ENCODE measurements at places on chromosomes 5 and 9. TPM values are rescaled to one million over a fixed set of nuclear protein-coding genes. Genes with fewer than 3 reads are reported as not detected.
A peak's percentile ranks its signal among the peaks of the same experiment; 100 is the strongest.

- no peak for DNase-seq
Measured at GRCh38 chr9:90870621-90871326, 69.2 kb downstream of the SYK start.

Gene ZBED3
- total RNA-seq: 6.4 TPM

GRCh38 chr9:71975833-71976232 is 64.4 kb downstream of the C9orf85 start:
- DNase-seq: no peak

DNA sequence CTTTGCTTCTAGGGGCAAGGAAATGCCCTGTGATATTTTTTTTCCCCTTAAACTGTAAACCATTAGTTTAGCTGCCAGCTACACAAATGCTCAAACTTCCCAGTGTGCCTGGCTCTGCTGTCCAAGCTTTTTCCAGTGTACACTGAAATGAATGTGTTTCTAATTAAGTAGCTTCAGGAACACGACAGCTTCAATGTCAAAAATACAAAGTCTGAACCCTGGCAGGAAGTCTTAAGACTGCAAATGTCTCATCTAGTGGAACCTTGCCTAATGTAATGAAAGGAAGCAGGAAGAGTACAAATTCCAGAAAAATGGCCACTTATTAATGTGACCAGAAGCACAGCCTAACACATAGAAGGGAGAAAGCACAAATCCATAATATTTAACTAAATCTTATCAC is 255.2 kb downstream of the CRB2 start:
- no peak for DNase-seq

Gene CTNND2
- 41.3 TPM for total RNA-seq

Gene RABGAP1
- 49.3 TPM for total RNA-seq

Gene CARD9
- total RNA-seq: 0.70 TPM

DNA sequence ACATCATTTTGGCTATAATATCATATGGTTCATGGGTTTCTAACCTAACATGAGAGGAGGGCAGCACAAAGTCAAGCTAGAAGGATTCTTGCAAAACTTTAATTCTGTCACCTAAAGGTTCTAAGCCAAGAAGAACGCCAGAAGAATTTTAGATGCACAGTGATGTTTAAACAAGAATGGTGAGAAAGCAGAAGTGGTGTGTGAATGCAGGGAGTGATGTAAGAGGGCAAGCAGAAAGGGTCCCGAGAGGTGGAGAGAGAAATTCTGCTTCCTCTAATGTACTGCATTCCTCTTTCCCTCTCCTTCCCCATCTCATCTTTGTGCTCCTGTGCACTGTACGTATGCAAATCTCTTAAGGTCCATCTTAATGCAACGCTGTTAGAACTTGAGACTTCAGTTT is 2.1 kb upstream of the TRMO start:
- DNase-seq: no peak

Gene ZNG1C
- 14.0 TPM for total RNA-seq

DNA sequence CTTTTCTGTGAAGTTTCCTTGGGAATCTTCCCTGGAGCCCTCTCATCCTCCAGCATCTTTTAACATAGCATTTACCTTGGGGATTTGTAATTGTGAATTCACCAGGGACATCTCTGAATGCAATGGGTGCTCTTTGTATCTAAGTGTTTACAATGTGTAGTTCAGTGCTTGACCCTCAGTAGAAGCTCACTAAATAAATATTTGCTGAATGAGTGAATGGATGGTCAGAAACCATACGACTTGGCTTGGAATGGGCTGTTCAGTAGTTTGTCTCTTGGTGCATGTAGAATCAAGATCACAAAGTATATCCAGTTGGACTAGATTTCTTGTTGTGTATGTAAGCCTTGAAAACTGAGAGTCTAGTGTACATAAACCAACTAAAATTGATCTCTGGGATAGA is 81.8 kb upstream of the MEF2C start:
- DNase-seq: no peak

Gene FCN2
- not detected for total RNA-seq

DNA sequence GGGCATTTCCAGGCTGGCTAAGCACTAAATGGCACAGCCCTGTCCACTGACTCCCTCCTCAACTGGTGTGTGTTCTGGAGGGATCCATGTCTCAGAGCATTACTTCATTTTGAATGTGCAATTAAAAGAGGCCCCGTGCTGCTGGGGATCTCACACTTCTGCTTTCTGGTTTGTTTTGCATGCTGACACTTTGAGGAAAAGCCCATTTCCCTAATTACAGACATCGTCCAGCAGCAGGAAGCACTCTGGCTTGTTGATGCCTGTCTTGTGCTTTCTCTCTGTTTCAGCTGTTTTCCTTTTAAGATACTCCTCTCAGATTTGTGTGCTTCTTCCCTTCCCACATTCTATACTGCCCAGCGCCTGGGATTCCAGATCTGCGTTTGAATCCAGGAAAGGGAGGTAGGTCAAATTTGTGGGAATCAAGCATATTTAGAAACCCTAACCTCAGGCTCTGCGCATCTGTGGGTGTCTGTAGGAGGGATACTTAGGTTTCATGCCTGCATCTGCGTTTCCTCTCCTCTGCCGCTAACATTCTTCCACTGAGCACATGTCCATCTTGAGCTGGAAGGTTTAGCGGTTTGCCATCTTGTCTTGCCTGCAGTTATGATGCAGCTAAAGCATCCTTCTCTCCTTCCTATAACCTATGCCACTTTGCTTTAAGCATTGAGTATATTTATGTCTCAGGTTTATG is 25.7 kb downstream of the SYK start:
- peak; percentile 36 for DNase-seq

Gene CYSRT1
- total RNA-seq: not detected

Gene NUTM2G
- not detected for total RNA-seq

DNA sequence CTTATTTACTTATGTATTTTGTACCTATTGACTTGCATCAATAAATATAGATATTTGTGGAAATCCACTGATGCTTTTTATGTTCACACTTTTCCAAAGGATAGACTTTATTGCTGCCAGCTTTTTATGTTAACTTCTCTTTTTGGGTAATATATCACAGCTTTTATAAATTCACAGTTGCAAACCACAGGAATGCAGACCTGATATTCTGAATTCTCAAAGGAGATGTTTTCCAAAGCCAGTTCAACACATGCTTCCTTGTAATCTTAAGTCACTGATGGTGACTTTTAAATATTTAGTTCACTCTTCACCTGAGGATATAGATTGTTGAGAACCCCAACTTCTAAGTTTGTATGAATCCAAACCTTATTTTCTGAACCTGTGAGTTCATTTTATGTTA is 223.4 kb upstream of the PRR16 start:
- no peak for DNase-seq

- DNase-seq: no peak
Measured at GRCh38 chr5:168131519-168131918, 159.9 kb upstream of the WWC1 start.

DNA sequence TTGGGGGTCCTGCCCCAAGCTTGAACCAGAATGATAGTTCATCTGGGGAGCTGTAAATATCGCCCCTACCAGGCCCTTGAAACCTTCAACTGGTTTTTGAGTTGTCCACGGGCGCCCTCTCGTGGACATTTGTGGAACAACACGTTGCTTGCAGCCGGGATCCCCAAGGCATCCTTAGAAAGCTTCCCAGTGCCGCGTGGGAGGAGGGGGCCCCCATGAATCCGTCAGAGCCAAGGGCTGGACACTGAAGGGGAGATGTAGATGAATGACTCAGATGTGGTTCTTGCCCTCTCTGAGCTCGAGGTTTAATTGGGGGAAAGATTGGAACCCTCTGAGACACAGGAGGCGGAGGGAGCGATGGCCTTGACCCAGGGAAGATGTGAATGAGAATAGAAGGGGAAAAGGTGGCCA is 31.8 kb upstream of the ORM1 start:
- peak; percentile 81 for DNase-seq

Gene PDZD2
- 67.1 TPM for total RNA-seq

GRCh38 chr5:59034498-59035186 is 451.8 kb downstream of the RAB3C start:
- no peak for DNase-seq

- DNase-seq: no peak
Measured at GRCh38 chr5:143117821-143118220, 285.7 kb downstream of the NR3C1 start.

Gene LRRC14B
- total RNA-seq: 8.5 TPM

GRCh38 chr5:172494630-172495505 is 40.5 kb upstream of the SH3PXD2B start:
- DNase-seq: peak; percentile 72

DNA sequence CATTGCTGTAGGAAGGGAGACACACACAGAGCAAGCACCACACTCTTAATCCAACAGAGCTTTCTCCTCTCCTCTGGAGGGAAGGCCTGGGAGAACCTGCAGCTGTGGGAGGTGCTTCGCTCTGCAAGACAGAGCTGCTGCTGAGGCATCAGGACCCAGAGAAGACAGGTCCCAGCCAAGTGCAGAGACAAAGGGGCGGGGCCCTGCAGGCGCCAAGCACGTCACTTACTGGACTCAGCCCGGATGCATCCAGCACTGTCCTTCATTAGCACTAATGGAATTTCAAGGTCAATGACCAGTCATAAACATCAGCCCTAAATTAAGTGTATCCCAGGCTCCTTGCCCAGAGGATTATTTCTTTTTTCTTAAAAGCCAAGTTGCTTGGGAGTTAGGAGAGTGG is 337.1 kb upstream of the PANK3 start:
- no peak for DNase-seq

DNA sequence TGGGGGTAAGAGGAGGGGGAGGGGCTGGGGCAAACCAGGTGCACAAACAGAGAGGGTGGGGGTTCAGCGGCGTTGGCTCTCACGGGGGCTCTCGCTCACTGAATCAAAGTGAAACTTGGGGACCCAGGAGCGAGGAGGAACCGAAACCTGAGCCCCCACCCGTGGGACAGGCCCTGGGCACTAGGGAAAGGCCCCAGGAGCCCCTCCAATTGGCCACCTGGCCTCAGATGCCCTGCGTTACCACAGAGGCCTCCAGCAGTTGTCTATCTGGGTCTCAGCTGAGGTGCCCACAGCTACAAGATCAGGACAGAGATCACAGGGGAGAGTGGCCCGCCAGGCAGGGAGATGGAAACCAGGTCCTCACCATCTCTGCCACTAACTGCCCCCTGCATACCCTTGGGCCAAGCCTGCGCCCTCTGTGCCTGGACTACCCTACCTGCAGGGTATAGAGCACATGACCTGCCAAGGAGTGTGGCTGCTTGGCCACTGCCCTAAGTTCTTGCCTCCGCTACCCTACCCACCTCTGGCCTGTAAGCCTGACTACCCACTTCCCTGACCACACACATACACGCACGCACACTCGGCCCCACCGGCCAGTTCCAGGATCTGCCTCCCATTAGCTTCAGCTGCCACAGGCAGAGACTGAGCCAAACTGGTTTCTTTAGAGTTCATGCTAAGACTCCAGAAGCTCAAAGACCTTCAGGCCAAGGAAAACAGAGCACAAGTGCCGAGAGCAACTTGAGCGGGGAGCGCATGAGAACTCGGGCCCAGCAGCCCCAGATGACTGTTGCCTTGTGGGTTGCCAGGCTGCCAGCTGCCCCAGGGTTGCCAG is 39.9 kb downstream of the PAX5 start:
- no peak for DNase-seq

Gene CCDC152
- 1.0 TPM for total RNA-seq

Gene CCL21
- 30.1 TPM for total RNA-seq

- DNase-seq: no peak
Measured at GRCh38 chr5:112063856-112064255, 306.9 kb upstream of the NREP start.

Gene AQP7
- 80.4 TPM for total RNA-seq

Gene PCDHGB6
- 11.9 TPM for total RNA-seq

GRCh38 chr9:114176624-114177291 is 21.4 kb downstream of the COL27A1 start:
- no peak for DNase-seq

- no peak for DNase-seq
Measured at GRCh38 chr5:75260708-75261107, 24.0 kb upstream of the ANKRD31 start.

Gene DIPK1B
- 28.3 TPM for total RNA-seq

DNA sequence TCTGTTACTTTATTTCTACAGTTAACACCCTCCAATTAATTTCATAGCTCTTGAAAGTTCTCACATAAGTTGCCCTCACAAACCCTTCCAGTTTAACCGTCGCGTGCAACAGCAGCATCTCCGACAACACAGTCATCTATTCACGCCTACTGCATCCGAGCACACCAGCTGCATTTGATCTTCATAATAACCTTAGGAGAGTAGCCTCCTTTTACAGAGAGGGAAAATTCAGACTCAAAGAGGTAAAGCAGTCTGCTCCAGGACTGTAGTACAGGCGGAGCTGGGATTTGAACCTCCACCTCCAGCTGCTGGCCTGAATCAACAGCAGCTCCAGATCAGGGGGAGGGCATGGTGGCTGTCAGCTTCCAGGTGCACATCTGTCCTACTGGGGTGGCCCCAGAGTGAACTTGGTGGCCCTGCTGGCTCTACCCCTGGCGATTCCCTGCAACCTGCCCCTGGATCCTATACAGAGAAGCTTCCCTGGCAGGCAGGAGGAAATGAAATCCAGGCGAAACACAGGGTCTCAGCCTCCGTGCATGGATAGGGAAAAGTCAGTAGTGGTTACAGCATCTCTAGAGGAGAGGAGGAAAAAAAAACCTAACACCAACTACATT is 71.6 kb upstream of the UNC5A start:
- DNase-seq: peak; percentile 64

DNA sequence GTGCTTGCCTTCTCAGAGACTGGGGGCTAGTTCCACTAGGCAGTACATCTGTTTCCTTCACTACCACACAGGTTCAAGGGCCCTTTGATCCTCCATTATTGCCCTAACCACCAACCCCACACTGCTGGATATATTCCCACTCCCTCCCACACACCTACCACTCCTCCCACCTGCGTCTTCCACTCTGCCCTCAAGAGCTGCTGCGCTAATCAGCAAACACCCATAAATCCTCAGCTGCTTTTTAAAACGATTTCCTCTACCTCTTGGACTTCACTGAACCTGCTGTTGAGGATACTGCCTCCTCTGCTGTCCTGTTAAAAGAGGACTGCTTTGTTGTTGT is 120.9 kb downstream of the MAPKAP1 start:
- no peak for DNase-seq

Gene ZNF622
- 49.0 TPM for total RNA-seq

Gene TAS2R1
- total RNA-seq: not detected

Gene ENTREP1
- 25.1 TPM for total RNA-seq

- DNase-seq: no peak
Measured at GRCh38 chr5:82905986-82906385, 171.2 kb downstream of the TMEM167A start.

Gene THBS4
- 464 TPM for total RNA-seq

Gene LCN9
- not detected for total RNA-seq

GRCh38 chr5:95895771-95896170 is 65.9 kb downstream of the ELL2 start:
- DNase-seq: no peak

- no peak for DNase-seq
Measured at GRCh38 chr9:68522131-68522530, 18.6 kb downstream of the TMEM252 start.

Gene SEMA6A
- 4.5 TPM for total RNA-seq

- no peak for DNase-seq
Measured at GRCh38 chr5:141528291-141528984, 39.6 kb downstream of the PCDHGC5 start.

DNA sequence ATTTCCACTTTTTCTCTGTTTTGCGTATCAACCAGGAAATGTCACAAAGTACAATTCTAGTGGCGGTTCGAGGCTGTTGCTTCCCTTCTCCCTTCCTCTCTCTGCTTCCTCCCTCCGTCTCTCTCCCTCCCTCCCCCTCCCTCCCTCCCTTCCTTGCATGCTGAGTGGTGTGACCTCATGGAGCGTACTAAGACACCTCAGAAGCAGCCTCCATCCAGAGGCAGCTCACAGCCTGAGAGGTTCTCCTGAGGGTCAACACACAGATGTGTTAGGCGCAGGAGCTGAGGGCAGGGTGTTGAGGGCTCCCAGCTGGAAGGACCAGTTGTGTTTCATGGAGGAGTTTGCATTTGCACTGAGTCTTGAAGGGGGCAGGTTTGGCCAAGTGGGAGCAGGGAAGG is 57.7 kb downstream of the COL5A1 start:
- DNase-seq: no peak

Data from cardiac septum (tissue), 1 donor.